ENCODE measurements at places on chromosomes 2 and 18. TPM values are rescaled to one million over a fixed set of nuclear protein-coding genes. Genes with fewer than 3 reads are reported as not detected.

The CAPN14 gene
- 0.12 TPM for total RNA-seq

The ARHGEF33 gene
- total RNA-seq: 1.5 TPM

The MOCOS gene
- total RNA-seq: 2.2 TPM

The PPP1R7 gene
- 78.4 TPM for total RNA-seq

The METTL8 gene
- total RNA-seq: 24.1 TPM

The OSBPL1A gene
- total RNA-seq: 47.5 TPM

The PAX8 gene
- total RNA-seq: 0.12 TPM

The RAB27B gene
- total RNA-seq: 22.2 TPM

The FAM237A gene
- total RNA-seq: not detected

The NYAP2 gene
- total RNA-seq: not detected

The STPG4 gene
- 0.12 TPM for total RNA-seq

The GPR35 gene
- 0.55 TPM for total RNA-seq

The ANKRD23 gene
- total RNA-seq: 2.0 TPM

The BCL11A gene
- 0.37 TPM for total RNA-seq

The GNLY gene
- total RNA-seq: not detected

The PRKAG3 gene
- total RNA-seq: not detected

The ZNF892 gene
- 4.5 TPM for total RNA-seq

The TRABD2A gene
- total RNA-seq: 2.5 TPM

The IL1R1 gene
- total RNA-seq: 11.2 TPM

The ZNF514 gene
- total RNA-seq: 16.0 TPM

The EMILIN1 gene
- total RNA-seq: 328 TPM

The NCL gene
- 376 TPM for total RNA-seq

The PRPF40A gene
- 187 TPM for total RNA-seq

The FOSL2 gene
- total RNA-seq: 33.3 TPM

The NAT8 gene
- total RNA-seq: not detected

The ACMSD gene
- total RNA-seq: not detected

The DSG1 gene
- not detected for total RNA-seq

The CD207 gene
- not detected for total RNA-seq

The MOGAT1 gene
- total RNA-seq: not detected

The C2orf66 gene
- total RNA-seq: 0.12 TPM

The TMEM247 gene
- not detected for total RNA-seq

The ZEB2 gene
- total RNA-seq: 44.4 TPM

The TUBA3E gene
- total RNA-seq: not detected

The OXER1 gene
- total RNA-seq: not detected

The SOX11 gene
- total RNA-seq: 0.66 TPM

The GBX2 gene
- total RNA-seq: not detected

The NR4A2 gene
- total RNA-seq: 0.11 TPM

The ZC3H8 gene
- 1.9 TPM for total RNA-seq

The DUSP2 gene
- total RNA-seq: 2.3 TPM

The ALKAL2 gene
- total RNA-seq: not detected

The PAPOLG gene
- 10.2 TPM for total RNA-seq

The NPHP1 gene
- 5.6 TPM for total RNA-seq

The RAB6C gene
- under 0.01 TPM for total RNA-seq

The CRYGC gene
- total RNA-seq: not detected

The ANKRD30B gene
- total RNA-seq: 0.55 TPM

The MEIS1 gene
- 131 TPM for total RNA-seq

The PFN4 gene
- total RNA-seq: 0.62 TPM

The PLGLB1 gene
- total RNA-seq: 0.22 TPM

The COX5B gene
- total RNA-seq: 262 TPM

The CTAGE1 gene
- total RNA-seq: not detected

The PLA2R1 gene
- total RNA-seq: 8.0 TPM

The SNX17 gene
- 170 TPM for total RNA-seq

The ACOXL gene
- not detected for total RNA-seq

The C1QL2 gene
- not detected for total RNA-seq

The PIK3C3 gene
- 55.1 TPM for total RNA-seq

The COLEC11 gene
- total RNA-seq: not detected

The LAMA1 gene
- total RNA-seq: 67.1 TPM

The RPRM gene
- total RNA-seq: under 0.01 TPM
